Stimulated activated CD4-positive, alpha-beta T cell treated with anti-CD3 and anti-CD28 coated beads, Interleukin-2, amount 100 ng/mL, for 4 hours (primary cell): ENCODE measurements at places on chromosomes 5 and 9.

DNA sequence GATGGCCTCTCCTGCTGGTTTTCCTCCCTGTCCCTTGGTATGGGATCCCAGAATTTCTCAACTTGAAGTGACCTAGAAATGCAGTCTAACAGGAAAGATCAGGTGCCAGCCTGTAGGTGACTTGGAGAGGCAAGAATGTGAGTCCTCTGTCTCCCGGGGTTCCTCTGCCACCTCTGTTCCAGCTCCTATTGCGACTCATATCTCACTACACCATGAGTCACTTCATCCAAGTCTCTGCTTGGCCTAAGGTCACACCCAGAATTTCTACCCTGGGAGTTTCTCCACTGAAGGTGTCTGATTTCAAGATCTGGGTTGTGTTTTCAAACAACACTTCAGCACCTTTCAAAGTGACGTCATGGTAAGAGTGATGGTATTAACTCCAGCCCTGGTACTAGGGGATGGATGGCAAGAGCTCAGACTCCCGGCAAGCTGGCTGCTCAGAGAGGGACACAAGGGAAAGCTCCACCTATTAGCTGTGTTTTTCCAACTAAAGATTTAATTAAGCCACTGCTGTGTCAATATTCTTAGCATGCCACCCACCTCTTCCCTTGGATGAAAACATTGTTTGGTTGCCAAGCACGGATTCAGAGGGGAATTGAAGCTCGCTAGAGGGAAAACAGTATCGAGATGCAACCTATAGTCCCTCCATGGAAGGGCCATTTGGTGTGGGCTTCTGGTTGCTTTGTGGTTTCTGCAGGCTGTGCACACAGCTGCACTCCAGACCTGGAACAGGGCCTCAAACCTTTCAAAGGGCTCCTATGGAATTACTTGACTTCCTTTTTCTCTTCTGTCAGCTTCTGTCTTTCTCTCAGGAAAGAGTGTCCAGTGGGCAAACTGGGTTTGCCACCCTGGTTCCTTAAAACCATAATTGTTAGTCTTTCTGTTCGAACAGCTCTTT lies 205.7 kb downstream of the GAS1 start:
- DNase-seq: no peak

DNA sequence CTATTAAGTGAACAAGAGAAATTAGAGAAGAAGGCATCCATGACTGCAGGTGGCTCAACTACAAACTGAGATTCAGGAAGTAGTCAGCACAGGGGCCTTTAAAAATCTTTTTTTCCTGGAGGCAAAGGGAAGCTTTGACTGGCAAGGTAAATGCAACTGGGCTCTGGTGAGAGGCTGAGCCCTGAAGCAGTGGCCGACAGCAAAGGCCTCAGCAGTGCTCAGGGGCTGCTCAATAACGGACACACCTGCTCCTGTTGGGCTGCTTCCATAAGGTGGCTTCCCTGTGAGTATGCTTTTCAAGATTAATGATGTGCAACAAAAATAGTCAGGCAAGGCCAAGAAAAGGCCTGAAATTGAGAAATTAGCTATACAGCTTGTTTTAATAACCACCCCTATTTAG lies 134.2 kb upstream of the RGMB start:
- DNase-seq: no peak

DNA sequence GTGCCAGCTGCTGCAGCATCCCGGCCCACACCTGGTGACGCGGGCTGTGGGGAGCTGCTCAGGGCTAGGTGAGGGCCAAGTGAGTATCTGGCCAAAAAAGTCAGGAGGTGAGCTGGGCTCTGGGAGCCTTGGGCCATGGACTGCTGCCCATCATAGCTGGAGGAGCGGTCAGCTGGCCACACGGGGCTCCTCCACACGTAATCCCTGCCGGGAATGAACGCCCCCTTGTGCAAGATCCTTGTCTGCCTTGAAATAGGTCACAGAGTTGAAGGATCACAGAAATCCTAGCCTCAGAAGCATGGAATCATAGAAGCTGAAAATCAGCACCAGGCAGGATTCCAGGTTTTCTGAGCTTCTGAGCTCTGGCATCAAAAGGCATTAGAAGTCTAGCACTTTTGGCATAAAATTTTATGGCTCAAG lies 16.8 kb upstream of the COL27A1 start:
- no peak for DNase-seq

DNA sequence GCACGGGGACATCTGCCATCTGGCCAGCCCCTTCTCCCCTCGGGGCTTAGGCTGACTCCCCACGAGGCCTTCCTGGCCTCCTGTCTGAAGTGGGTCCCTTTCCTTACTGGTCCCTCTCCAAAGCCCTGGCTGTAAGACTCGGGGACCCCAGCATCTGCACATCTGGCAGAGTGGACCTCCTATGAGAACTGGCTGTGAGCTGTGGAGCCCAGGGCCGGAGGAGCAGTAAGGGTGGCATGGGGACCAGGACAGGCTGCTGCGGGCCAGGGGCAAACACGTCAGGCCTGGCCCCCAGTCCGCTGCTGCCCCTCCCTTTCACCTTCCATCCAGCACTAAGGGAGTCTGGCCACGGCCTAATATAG lies 33.8 kb downstream of the EXOC3 start:
- DNase-seq: no peak

GRCh38 chr5:170171811-170172210 lies 61.0 kb upstream of the C5orf58 start:
- no peak for DNase-seq

- DNase-seq: no peak
Measured at GRCh38 chr9:98333703-98334582, 78.5 kb upstream of the TBC1D2 start.

- no peak for DNase-seq
Measured at GRCh38 chr5:65809817-65810531, 88.0 kb downstream of the NLN start.

DNA sequence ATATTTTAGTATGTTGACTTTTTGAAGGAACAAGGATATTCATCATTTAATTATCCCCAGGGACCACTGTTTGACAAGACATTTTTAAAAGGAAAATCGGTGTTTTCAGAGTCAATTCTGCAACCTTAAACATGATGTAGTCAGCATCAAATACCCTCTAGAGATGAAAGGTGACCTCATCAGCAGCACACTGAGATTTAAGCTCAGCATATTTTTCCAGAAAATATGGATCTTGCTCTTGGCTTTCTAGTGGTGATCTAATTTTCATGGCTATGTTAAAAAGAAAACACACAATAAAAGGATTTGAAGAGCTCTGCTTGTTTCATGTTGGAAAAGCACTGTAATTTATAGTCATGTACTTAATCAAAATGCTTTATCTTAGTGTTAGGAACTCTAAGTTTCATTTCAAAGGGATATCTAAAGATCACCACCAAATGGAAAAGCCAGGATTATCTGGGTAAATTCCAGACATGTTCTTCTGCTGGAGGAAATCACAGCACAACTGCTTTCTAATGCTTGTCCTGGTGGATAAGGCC lies 487.2 kb downstream of the ENC1 start:
- no peak for DNase-seq

GRCh38 chr5:72482046-72482445 lies 25.2 kb downstream of the ZNF366 start:
- DNase-seq: no peak
